Lower lobe of right lung (tissue), 2 donors: ENCODE measurements at places on chromosomes 2 and 18. TPM values are rescaled to one million over a fixed set of nuclear protein-coding genes. Genes with fewer than 3 reads are reported as not detected.

DNA sequence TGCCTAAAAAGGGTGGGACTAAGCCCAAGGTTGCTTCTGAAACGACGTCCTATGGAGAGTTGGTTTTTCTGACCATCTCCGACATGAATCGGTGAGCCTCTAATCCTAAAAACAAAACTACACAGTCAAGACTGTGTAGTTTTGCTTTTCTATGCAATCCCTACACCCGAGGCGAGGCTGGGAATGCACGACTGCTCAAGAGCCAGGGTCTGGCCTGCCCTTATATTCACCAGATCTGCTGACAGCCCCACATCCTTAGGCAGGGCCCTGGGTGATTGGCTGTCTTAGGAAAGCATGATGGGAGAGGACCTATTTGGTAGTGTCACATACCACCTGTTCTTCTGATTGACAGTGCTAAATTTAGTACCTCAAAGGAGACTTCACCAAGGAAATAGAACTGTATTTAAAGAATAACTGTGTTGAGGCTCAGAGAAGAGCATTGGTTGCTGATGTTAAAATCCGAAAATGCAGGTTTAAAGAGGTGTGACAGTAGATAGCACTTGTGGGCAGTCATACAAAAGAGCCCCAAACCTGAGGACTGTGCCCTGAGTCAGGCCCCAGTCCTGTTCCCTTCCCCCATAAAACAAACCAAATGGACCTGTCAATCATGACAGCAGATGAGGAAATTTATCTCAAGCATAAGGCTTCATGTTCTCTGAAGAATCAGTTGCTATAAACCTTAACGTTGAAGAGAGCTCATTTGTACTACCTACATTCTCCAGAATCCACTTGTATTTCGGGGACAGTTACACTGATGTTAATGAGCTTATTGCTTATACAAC, at the start of gene TTN:
TSS of gene TTN (minus strand) at position 197 of the 782 bp plus-strand sequence. CDS start 2,781 bp downstream, outside the sequence.
- no peaks in the 10 kb centered on the region for H3K27me3 ChIP-seq
- no peaks in the 10 kb centered on the region for H3K4me1 ChIP-seq
- DNase-seq = no peak
- H3K36me3 ChIP-seq = no peaks in the 10 kb centered on the region
- H3K4me3 ChIP-seq = no peak within 1 kb of the TSS

DNA sequence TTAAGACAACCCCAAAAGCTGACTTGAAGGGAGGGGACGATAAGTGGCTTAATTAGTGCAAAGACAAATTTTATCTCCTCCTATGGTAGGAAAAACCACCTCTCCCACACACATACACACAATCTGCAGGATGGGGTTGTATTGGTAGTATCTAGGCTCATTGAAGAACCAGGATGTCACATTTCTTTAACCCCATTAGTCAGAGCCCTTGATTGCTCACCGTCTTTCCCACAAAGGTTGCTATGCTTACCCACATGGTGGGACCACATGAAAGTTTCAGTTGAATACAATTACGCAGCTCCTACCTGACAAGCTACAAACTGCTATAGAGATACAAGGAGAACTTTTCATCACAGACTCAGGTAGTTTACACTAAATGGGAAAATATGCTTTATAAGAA, 765.0 kb upstream of the CELF4 start:
- no peak for DNase-seq
- H3K27ac ChIP-seq = no peak overlapping the region
- no peak overlapping the region for H3K4me3 ChIP-seq
- no peaks in the 10 kb centered on the region for H3K36me3 ChIP-seq
- no peaks in the 10 kb centered on the region for H3K4me1 ChIP-seq

DNA sequence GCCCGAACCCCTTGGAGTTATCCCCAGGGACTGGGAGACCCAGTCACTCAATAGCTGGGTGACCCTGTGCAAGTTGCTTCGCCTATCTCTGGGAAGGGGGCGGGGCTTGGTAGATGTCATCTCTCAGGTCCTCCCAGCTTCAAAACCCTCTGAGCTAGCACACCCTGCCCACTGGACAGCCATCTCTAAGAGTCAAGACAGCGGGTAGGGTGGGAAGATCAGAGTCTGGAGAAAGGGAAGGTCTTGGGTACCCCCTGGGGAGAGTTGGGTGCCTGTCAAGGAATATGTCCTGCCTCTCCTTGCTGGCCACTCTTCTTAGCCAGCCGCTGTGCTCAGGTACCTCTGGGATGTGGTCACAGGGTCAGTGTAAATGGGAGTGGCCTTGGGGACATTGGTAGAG, 8.0 kb downstream of the GLI2 start:
- H3K4me3 ChIP-seq = no peak overlapping the region
- no peak for DNase-seq
- H3K4me1 ChIP-seq = peaks cover 5% of the 10 kb centered on the region
- H3K27me3 ChIP-seq = peaks cover 47% of the 10 kb centered on the region
- no peaks in the 10 kb centered on the region for H3K36me3 ChIP-seq

DNA sequence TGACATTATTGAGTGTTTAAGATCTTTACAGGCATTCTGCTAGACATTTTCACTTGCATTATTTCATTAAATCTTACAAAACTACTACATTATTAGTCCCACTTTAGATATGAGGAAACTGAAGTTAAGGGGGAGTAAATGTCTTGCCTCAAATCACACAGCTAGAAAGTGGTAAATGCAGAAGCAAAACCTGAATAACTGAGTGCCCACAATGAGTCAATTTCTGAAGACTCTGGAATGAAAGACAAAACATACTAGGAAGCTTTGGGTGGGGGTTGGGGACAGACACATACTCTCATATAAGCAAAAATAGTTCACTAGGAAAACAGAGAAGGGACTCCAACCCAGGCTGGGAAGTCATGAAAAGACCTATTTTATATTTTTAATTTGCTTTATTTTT, 214.4 kb upstream of the LRATD1 start:
- no peak overlapping the region for H3K4me3 ChIP-seq
- no peaks in the 10 kb centered on the region for H3K27me3 ChIP-seq
- H3K36me3 ChIP-seq = no peaks in the 10 kb centered on the region
- H3K27ac ChIP-seq = no peak overlapping the region
- H3K4me1 ChIP-seq = no peaks in the 10 kb centered on the region

DNA sequence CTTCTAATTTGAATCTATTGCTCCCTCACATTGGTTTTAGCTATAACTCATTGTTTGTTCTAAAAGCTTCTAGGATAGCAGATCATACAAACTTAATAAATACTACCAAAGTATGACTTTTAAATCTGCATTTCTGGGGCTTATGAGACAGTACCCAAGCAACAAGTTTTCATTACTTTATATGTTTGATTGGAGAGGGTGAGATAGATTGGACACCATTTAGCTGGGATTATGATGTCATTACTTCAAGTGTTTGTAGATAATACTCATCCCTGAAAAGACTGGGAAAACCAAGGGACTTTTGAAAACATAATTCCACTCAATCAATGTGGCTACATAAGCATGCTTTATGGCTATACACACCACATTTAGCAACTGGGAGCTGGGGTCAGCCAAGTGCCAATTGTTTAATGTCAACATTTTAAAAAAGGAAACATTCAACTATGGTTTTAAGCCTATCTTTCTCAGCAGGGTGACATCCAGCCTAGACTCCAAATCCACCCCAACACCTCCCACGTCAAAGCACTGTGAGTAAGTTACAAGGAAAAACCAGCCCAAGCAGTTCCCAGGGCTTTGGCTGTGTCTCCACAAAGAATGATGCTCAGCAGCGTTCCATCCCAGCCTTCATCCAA, 119.9 kb downstream of the ETAA1 start:
- no peaks in the 10 kb centered on the region for H3K27me3 ChIP-seq
- no peak overlapping the region for H3K4me3 ChIP-seq
- DNase-seq = no peak

- no peaks in the 10 kb centered on the region for H3K4me1 ChIP-seq
- H3K27ac ChIP-seq = no peak overlapping the region
- no peaks in the 10 kb centered on the region for H3K27me3 ChIP-seq
- DNase-seq = no peak
- H3K36me3 ChIP-seq = peaks cover 85% of the 10 kb centered on the region
Observed at GRCh38 chr2:44325897-44326296, 35.4 kb downstream of the PREPL start.

- H3K4me3 ChIP-seq = no peak overlapping the region
- H3K36me3 ChIP-seq = no peaks in the 10 kb centered on the region
- H3K4me1 ChIP-seq = no peaks in the 10 kb centered on the region
Observed at GRCh38 chr2:70685771-70686171, 82.2 kb downstream of the ADD2 start.

DNA sequence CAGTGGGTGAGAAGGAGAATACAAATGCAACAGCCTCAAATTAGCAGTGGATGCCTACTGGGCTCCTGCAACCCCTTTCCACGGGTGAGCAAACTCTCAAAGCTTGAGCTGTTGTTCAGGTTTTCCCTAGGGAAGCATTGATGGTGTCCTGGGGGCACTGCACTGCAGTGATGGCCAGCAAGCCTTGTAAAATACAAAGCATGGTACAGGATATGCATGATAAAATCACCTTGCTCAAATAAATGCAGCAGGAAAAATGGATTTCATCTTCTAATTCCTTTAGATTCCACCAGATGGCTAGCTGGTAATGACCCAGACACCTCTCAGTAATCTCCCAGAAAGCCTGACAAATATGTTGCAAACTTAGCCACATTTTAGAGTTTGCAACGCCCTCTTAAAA, 698.2 kb downstream of the TRIB2 start:
- H3K4me1 ChIP-seq = no peaks in the 10 kb centered on the region
- H3K27ac ChIP-seq = no peak overlapping the region
- H3K27me3 ChIP-seq = no peaks in the 10 kb centered on the region
- no peaks in the 10 kb centered on the region for H3K36me3 ChIP-seq
- DNase-seq = no peak

DNA sequence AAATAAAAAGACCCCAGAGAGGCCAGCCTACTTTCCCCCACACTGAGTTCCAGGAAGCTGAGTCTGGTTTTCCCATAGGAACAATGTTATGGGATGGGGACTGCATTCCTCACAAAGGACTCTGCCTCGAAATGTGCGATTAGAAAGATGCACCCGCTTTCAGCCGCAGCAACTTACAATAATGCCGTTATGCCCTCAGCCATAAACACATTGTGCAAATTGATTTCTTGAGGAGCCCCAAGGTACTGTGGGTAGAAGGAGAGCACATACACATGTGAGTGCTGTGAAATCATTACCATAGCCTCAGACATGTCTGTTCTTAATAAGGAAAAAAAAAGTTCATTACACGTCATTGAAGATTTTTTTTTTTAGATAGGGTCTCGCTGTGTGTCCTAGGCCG, 64.7 kb downstream of the AGAP1 start:
- no peaks in the 10 kb centered on the region for H3K27me3 ChIP-seq
- no peak for DNase-seq
- H3K4me1 ChIP-seq = peaks cover 24% of the 10 kb centered on the region
- H3K27ac ChIP-seq = peak overlapping the region; percentile 11
- no peaks in the 10 kb centered on the region for H3K36me3 ChIP-seq

- DNase-seq = peak; percentile 42
- peaks cover 25% of the 10 kb centered on the region for H3K4me1 ChIP-seq
- H3K4me3 ChIP-seq = peak overlapping the region; percentile 50
- peaks cover 74% of the 10 kb centered on the region for H3K27me3 ChIP-seq
- H3K27ac ChIP-seq = no peak overlapping the region
Observed at GRCh38 chr2:231926761-231927565, 767 bp upstream of the NPPC start.

DNA sequence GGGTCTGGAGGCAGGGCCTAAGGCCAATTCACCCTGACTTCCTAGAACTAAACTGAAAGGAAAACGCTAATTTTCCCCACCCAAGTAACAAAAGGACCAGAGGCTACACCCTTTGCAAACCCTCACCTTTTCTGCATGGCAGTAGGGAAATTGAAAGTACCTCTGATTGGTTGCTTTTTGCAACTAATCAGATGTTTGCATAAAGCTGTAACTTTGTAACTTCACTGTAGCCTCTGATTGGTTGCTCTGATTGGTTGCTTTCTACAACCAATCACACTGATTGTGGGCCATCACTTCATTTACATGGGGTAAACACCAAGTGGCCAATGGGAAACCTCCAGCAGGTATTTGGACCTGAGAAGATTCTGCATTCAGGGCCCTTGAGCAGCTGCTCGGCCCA, 20.8 kb downstream of the EIPR1 start:
- H3K4me3 ChIP-seq = no peak overlapping the region
- peaks cover 11% of the 10 kb centered on the region for H3K36me3 ChIP-seq
- no peak overlapping the region for H3K27ac ChIP-seq
- DNase-seq = no peak
- peaks cover 7% of the 10 kb centered on the region for H3K4me1 ChIP-seq
- no peaks in the 10 kb centered on the region for H3K27me3 ChIP-seq

DNA sequence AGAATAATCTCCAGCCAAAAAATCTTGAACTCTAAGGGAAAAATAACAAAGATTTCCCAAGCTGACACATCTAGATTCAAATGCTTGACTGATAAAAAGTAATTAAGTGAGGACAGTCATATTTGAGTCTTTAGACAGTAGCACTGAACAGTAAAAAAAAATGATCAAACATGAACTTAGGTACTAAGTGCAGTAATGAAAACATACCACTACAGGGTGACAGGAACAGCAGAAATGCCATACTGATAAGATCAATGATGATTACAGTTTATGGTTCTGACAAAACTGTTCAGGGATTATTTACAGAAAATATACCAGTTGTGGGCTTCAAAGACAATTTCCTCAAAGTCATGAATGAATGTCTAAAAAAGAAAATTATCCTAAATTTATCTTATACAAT, 80.3 kb downstream of the OSBPL1A start:
- DNase-seq = no peak
- H3K4me3 ChIP-seq = no peak overlapping the region
- H3K27ac ChIP-seq = no peak overlapping the region
- peaks cover 7% of the 10 kb centered on the region for H3K36me3 ChIP-seq

The FBLN7 gene
- 2.0 TPM for total RNA-seq

The LAMA3 gene
- 89.1 TPM for total RNA-seq

The NLRC4 gene
- 24.4 TPM for total RNA-seq

The CNDP1 gene
- total RNA-seq = not detected

The KCNE4 gene
- 1.2 TPM for total RNA-seq

The DCDC2C gene
- total RNA-seq = not detected
